ENCODE measurements at places on chromosomes 7 and 10.

DNA sequence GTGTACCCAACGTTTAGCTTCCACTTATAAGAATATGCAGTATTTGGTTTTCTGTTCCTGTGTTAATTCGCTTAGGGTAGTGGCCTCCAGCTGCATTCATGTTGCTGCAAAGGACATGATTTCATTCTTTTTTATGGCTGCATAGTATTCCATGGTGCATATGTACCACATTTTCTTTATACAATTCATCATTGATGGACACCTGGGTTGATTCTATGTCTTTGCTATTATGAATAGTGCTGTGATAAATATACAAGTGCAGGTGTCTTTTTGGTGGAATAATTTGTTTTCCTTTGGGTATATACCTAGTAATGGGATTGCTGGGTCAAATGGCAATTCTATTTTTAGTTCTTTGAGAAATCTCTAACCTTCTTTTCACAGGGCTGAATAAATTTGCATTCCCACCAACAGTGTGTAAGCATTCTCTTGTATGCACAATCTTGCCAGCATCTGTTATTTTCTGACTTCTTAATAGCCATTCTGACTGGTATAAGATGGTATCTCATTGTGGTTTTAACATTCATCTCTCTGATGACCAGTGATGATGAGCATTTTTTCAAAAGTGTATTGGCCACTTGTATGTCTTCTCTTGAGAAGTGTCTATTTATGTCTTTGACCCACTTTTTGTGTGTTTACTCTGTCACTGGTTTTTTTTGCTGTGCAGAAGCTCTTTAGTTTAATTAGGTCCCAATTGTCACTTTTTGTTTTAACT, 72.5 kb upstream of the CC2D2B start:
- no peak for DNase-seq

DNA sequence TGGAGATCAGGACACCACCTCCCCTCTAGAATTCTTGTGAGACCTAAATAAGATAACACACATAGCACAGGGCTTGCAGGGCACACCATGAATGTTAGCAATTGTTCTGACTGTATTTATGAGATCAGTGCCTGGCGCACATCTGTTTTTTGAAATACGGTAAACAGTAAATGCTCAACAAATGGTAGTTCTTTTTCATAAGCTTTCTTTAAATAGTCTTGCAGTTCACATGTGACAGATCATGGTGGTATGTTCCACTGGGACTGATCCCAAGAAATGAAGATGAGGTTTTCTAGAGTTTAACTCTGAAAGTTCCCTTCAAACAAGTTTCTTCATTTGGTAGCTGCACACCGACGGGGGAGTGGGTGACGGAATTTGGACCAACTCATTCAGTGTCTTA, 34.8 kb downstream of the CREB5 start:
- no peak for DNase-seq

GRCh38 chr10:119625570-119626280, 25.5 kb upstream of the BAG3 start:
- DNase-seq: no peak

GRCh38 chr7:1664711-1665548, 5.1 kb upstream of the ELFN1 start:
- DNase-seq: no peak

GRCh38 chr7:19747740-19748339, 25.6 kb downstream of the TMEM196 start:
- no peak for DNase-seq

DNA sequence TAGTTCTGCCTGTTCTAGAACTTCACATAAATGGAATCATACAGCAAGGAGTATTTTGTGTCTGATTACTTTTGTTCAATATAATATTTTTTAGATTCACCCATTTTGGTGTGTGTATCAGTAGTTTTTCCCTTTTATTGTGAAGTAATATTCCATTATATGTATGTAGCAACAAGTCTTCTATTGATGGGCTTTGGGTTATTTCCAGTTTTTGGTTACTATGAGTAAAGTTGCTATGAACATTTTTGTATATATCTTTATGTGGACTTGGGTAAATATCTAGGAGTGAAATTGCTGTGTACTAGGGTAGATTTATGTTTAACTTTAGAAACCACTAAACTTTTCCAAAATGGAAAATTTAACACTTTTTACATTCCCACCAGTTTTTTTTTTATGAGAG, 35.7 kb downstream of the ADK start:
- DNase-seq: no peak

- no peak for DNase-seq
Measured at GRCh38 chr7:90402785-90403173, 482 bp upstream of the CLDN12 start.

GRCh38 chr10:127216274-127216673, 19.9 kb upstream of the INSYN2A start:
- no peak for DNase-seq
